NB4 (cell line): ENCODE measurements at places on chromosomes 11 and 22.

DNA sequence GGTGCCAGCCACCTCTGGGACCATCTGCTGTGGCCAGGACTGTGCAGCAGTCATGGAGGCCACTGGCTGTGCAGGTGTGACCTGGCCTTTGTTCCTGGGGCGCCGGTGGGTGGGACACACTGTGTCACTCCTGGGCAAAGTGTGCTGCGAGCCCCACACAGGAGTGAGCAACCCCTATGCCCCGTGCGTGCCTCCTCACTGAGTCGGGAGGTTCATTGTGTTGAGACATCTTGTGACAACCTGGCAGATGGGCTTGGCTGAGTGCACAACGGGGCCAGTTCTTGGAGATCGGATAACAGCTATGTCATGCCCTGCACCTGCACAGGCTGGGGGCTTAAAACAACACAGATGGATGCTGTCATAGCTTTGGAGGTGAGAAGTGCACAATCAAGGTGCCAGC is 13.5 kb downstream of the ANO1 start:
- DNase-seq, result no peak

DNA sequence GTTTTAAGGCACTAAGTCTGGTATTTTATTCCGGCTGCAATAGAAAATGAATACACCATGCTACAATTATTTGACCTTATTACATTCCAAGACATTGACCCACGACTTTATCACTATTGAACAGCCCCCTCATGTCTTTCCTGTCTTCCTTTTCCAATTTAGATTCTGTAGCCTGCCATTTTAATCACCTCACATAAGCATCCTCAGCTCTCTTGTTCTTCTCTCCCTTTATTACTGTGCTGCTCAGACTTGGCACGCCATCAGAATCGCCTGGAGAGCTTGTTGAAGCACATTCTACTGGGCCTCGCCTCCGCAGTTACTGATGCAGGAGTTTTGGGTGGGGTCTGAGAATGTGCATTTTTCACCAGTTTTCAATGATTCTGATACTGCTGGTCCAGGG is 38.7 kb upstream of the SWAP70 start:
- DNase-seq, result no peak

GRCh38 chr11:119094816-119095065 is 6.9 kb downstream of the DPAGT1 start:
- peak; percentile 86 for DNase-seq

DNA sequence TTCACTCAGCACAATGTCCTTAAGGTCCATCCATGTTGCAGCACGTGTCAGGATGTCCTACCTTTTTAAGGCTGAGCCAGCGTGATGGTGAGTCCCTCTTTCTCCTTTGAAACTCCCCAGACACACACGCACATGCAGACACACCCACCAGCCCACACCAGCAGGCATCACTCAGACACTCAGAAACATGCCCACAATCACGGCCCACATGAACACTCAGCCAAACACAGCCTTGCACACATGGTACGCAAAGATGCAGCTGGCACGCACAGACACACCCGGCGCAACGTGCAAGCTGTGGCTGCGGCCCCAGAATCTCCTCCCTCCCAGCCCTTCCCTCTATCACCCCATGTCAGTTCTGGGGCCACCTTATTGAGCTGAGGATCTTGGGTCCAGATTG is 8.0 kb downstream of the FADS3 start:
- no peak for DNase-seq

DNA sequence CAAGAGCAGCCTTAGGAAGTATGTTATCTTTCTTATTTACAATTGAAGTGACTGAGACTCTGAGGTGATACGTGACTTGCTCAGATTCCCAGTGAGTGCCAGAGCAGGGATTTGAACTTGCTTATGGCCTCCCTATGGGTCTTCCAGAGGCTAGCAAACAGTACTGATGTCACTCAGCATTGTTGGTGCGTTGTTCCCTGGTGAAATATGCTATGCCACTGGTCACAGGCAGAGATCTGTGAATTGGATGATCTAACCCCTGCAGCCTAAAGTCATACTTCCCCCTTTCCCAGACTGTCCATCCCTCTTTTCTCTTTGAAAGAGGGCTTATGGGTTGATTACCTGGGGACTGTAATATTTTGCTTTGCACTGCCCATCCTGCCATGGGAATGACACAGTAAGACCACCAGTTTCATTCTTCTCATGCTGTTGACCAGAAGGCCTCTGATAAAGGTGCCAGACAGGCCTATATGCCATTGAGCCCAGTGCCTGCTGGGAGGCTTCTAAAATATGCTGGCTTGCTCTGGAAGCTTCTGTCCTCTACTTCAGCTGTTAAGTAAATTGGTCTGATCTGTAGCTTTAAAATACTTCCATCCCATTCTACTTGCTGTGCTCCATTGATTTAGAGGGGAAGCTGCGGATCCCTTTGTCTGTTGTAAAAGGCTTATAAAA is 152.2 kb upstream of the E2F8 start:
- DNase-seq, result no peak

GRCh38 chr22:27104449-27104848 is 447.1 kb downstream of the MIAT start:
- DNase-seq, result no peak

DNA sequence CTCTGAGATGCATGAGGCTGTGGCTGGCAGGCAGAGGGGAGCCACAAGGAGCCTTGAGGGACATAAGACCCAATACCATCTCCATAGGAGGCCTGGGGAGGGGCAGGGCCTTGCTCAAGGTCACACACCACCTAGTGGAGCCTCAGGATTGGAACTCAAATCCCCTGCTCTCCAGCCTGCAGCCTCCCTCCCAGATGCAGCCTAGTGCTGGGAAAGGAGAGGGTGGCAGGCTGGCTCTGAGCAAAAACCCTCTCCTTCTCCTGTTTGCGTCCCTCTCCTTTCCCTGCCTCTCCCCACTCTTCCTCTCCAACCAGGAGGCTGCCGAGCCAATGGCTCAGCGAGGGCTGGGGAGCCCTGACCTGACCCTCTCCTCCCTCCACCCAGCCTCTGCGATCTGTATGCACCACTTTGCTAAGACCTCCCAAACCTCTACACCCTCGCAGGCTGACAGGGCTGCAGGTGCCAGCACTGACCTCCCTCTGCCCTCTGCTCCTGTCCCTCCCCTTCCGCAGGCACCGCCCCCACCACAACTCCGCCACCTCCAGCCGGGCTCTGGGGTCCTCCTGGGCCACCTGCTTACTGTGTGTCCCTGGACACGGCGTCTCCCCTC is 14.7 kb downstream of the IGLL1 start:
- peak; percentile 56 for DNase-seq

DNA sequence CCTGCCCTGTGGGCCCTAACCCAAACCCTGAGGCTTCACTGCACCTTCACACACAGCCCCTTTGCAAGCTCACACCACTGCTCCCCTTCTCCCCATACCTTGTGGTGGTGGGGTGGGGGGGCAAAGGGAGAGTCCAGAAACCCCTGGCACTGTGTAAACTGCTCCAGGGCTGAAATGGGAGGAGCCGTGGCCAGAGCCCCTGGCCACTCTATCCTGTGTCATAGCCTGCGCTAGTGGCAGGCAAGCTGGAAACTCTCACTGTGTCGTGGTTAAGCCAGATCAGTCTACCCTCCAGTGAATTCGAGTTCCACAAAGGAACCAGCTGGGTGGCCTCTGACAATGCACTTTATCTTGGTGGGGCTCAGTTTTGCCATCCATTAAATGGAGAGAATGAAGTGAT is 8.4 kb upstream of the SYT13 start:
- DNase-seq, result no peak

DNA sequence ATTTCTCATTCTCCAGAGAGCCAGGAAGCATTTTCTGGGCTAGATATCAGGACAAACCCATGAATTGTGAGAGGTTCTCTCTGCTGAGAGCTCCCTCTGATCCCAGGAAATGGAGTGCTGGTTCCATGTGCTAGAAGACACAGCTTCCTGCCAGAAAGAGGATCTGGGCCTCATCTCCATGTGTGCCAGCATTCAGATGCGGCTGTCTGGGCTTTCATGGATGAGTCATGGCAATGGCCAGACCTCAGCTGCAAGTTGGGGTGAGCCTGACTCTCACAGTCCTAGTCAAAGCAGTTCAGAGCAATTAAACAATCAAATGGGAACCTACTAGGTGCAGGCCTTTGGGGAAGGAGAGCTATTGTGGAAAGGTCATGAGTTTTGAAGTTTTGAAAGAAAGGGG is 82.3 kb upstream of the EED start:
- DNase-seq, result peak; percentile 89

DNA sequence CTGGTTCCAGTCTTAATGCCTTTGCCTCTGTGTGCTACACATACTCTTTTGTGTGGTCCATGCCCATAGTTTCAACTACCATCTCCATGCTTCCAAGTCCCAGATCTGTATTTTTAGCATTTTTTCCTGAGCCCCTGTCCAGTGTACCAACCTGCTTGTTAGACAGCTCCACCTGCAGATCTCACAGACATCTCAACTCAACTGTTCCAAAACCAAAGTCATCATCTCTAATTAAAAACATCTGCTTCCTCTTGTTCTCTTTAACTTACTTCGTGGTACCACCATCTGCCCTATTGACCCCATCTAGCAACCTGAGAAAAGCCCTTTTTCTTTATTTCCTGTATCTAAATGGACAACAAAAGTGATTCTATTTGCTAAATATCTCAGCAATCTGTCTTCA is 8.6 kb upstream of the KMT2A start:
- no peak for DNase-seq

GRCh38 chr11:62280452-62280851 is 10.5 kb downstream of the SCGB2A2 start:
- no peak for DNase-seq

- no peak for DNase-seq
These were observed 127.0 kb upstream of the CTSC start for GRCh38 chr11:88464528-88464927.

DNA sequence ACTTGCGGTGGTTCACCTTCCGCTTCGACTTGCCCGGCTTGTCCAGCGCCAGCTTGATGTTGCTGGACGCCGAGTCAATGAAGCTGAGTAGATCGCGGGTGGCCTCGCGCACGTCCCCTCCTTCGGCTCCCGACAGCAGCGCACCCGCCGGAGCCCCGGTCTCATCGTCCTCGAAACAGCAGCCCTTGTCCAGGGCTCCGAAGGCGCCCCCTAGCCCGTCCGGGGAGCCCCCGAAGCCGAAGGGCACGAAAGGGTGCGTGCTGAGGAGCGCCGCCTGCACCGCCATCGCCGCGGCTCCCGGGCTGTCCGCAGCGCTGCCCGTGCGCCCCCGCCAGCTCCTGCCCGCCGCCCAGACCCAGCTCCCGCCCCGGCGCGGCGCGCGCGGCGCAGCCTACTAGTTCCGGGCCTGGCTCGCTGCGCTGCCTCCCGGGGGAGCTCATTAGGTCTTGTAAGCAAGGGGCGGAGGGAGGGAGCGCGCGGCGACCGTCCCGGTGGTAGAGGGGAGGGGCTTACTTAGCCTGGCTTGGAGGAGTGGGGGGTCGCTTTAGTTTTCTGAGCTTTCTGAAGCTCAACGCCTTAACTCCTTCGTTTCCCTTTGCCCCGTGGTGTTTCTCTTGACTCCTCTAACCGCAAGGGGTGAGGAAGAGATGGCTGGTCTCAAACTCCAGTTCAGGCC is at the start of gene FAM181B:
Gene FAM181B (minus strand): TSS at position 421 of the 676 bp plus-strand sequence. CDS start 135 bp downstream, at position 286.
- DNase-seq, result peak; percentile 21

DNA sequence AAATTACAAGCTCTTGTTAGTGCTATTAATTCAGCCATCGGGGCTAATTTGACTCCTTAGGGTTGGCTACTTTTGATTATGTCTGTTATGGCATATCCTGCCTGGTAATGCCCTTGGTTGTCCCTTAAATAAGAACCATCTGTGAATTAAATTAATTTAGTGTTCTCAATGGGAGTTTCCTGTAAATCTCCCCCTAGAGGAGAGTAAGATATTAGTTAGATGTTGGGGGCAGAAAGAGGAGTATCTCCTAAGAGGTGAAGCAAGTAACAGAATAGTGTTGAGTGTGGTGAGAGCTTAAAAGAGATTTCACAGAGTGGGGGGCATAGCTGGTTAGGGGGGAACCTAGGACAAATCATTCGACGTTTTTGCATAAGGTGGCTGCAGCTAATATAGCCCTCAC is 1126.9 kb downstream of the JRKL start:
- DNase-seq, result no peak

- DNase-seq, result peak; percentile 77
These were observed 82.2 kb upstream of the SEPTIN5 start for GRCh38 chr22:19631899-19632667.

DNA sequence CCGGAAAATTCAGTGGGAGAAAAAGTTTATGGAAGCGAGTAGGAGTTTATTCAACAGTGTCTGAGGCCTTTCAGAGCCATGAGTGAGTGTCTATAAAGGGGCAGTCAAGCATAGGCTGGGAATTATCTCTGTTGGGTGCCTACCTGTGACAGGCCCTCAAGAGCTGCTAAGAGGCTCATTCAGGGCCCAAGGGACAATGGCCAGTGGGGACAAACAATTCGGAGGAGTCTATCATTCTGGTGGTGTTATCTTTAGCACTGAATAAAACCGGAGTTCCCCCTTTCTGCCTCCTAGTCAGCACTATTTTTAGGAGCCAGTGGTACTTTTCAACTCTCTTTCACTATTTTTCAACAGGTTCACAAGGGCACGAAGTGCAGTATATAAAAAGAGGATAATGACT is 89.5 kb upstream of the HTATIP2 start:
- no peak for DNase-seq

DNA sequence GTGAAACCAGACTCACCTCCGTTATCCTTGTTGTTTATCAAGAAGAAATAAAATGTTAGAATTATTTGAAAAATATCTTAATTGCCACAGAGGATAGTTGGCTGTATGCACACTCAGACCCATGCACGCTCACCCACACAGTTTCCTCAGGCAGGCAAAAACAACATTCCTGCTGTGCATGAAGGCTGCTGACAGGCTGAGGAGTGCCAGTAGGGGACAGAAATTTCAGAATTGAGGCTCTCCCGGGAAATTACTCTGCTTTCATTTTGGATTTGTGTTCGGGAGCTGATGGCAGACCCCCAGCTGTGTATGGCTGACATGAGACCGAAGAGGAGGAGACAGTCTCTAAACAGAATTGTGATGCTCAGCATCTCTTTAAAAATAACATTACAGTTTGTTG is 87.5 kb downstream of the AMOTL1 start:
- no peak for DNase-seq

DNA sequence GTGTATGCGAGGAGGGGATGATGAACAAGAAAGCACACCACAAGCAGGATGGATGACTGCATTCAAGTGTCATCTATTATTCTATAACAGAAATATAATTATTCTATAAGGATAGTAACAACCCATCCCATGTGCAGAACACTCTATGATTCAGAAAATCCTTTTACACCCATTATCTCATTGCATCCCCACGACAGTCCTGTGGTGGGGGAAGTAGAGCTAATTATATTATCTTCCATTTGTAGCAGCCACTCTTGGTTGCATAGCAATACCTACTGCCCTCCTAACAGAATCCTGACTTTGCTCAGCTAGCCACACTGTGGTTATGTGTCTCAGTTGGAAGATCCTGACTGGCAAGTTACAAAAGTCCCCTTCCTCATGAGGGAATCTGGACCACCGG is 406.5 kb upstream of the NARS2 start:
- DNase-seq, result no peak

- no peak for DNase-seq
These were observed 26.6 kb downstream of the A4GALT start for GRCh38 chr22:42693763-42694683.

- DNase-seq, result no peak
These were observed 45.0 kb upstream of the APOA1 start for GRCh38 chr11:116882386-116882785.

GRCh38 chr11:2393111-2393868 is 7.3 kb upstream of the TSSC4 start:
- no peak for DNase-seq

- DNase-seq, result no peak
These were observed 49.7 kb downstream of the EXT2 start for GRCh38 chr11:44145011-44145775.
